GM12878 (cell line): ENCODE measurements at places on chromosomes 7 and 10. TPM values are rescaled to one million over a fixed set of nuclear protein-coding genes. Genes with fewer than 3 reads are reported as not detected.
A peak's percentile ranks its signal among the peaks of the same experiment; 100 is the strongest.

Gene JAZF1
- polyA plus RNA-seq = 0.11 and 0.13 TPM in 2 replicates

- no peaks in the 10 kb centered on the region for H3K36me3 ChIP-seq
- no peak overlapping the region for H3K27ac ChIP-seq
- DNase-seq = peak; percentile 5
- H3K27me3 ChIP-seq = no peaks in the 10 kb centered on the region
- H3K4me1 ChIP-seq = no peaks in the 10 kb centered on the region
These were observed 1214.1 kb downstream of the SORCS1 start for GRCh38 chr10:105950410-105950809.

DNA sequence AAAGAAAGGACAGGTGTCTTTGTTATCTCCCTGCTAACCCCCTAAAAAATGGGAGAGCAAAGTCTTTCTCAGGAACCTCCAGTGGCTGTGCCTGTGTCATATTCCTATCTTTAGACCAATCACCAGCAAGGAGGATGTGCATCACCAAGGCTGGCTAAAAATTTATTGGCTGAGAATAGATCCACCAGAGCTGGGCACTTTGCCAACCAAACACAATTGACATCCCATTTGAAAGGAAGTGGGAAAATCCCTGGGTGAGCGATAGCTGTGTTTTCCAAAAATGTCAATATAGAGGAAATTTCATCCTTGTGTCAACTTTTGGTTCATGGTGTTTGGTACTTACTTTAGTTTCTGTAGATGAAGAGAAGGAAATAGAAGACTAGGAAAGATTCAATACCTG is 13.1 kb upstream of the GPR141 start:
- H3K36me3 ChIP-seq = no peaks in the 10 kb centered on the region
- no peak overlapping the region for H3K27ac ChIP-seq
- H3K27me3 ChIP-seq = no peaks in the 10 kb centered on the region

- no peaks in the 10 kb centered on the region for H3K36me3 ChIP-seq
- no peak overlapping the region for H3K27ac ChIP-seq
- peaks cover 7% of the 10 kb centered on the region for H3K4me1 ChIP-seq
- no peak overlapping the region for H3K4me3 ChIP-seq
These were observed 31.1 kb upstream of the RHBDD2 start for GRCh38 chr7:75847707-75848106.

GRCh38 chr7:97623333-97623732 is 108.6 kb upstream of the TAC1 start:
- H3K4me3 ChIP-seq = no peak overlapping the region
- peak overlapping the region; percentile 6; the same call in 1 of the 2 replicates for H3K27ac ChIP-seq
- no peaks in the 10 kb centered on the region for H3K36me3 ChIP-seq
